ENCODE measurements at places on chromosomes 16 and 17.
A peak's percentile ranks its signal among the peaks of the same experiment; 100 is the strongest.

- peaks cover 5% of the 10 kb centered on the region for H3K4me1 ChIP-seq
- DNase-seq = peak; percentile 42
- H3K36me3 ChIP-seq = no peaks in the 10 kb centered on the region
- peak overlapping the region; percentile 37 for H3K27ac ChIP-seq
- H3K4me3 ChIP-seq = no peak overlapping the region
Observed at GRCh38 chr17:45228763-45229539, 7.3 kb downstream of the FMNL1 start.

DNA sequence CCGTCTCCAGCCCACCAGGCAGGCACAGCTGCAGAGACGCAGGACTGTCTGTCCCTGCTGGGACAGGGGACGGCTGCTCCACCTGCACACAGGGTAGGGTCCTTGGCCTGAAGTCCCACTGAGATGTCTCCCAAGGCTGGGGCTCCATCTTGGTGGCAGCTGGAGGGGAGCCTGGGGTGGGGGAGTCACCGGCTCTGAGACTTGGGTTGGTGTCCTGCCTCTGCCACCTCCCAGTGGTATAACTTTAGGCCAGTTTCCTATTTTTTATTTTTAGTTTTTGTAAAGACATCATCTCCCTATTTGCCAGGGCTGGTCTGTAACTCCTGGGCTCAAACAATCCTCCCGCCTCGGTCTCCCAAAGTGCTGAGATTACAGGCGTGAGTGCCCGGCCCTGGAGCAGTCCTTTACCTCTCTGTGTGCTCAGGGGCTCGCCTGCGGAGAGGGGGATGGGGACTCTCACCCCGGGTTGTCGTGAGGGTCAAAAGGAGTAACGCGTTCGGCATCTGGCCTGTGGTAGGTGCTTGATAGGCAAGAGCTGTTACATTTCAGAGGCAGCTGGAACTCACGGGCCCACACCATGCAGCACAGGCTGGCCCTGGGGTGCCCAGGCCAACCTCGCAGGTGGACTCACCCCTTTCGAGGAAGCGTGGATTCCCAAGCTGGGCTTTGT is 46.6 kb upstream of the DOC2B start:
- H3K4me1 ChIP-seq = no peaks in the 10 kb centered on the region
- H3K27ac ChIP-seq = no peak overlapping the region
- no peaks in the 10 kb centered on the region for H3K27me3 ChIP-seq
- no peaks in the 10 kb centered on the region for H3K36me3 ChIP-seq

DNA sequence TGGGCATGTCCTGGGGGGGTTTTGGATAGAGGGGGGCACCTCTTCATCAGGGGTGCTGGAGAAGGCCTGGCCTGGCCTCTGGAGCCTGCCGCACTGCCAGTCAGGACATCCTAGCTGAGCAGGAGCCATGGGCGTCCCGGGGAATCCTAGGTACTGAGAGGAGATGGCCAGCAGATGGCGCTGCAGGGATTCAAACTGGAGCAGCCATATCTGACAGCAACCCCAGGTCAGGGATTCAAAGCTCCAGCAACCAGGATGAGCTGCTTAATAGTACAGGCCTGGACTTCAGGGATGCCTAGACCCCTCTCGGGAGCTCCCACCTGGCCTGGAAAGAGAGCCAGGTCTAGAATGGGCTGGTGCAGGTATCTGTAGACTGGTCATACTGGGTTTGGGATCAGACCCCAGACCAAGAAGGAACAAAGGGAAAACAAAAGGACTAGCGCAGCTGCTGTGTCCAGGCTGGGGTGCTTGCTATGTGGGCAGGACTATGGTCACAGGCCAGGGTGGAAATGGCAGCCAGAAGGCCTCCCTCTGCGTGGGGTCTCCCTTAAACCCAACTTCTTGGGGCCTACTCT is 306.9 kb upstream of the RBFOX1 start:
- DNase-seq = peak; percentile 69
- no peaks in the 10 kb centered on the region for H3K36me3 ChIP-seq
- H3K4me3 ChIP-seq = no peak overlapping the region
- no peak overlapping the region for H3K27ac ChIP-seq

- no peaks in the 10 kb centered on the region for H3K27me3 ChIP-seq
- DNase-seq = no peak
- H3K4me1 ChIP-seq = no peaks in the 10 kb centered on the region
- H3K27ac ChIP-seq = no peak overlapping the region
- H3K4me3 ChIP-seq = no peak overlapping the region
Observed at GRCh38 chr16:79560318-79560717, 40.2 kb downstream of the MAF start.

- H3K27me3 ChIP-seq = no peaks in the 10 kb centered on the region
- H3K4me1 ChIP-seq = no peaks in the 10 kb centered on the region
- H3K27ac ChIP-seq = no peak overlapping the region
- H3K36me3 ChIP-seq = no peaks in the 10 kb centered on the region
- no peak overlapping the region for H3K4me3 ChIP-seq
Observed at GRCh38 chr17:73013301-73013700, 79.2 kb downstream of the SLC39A11 start.

DNA sequence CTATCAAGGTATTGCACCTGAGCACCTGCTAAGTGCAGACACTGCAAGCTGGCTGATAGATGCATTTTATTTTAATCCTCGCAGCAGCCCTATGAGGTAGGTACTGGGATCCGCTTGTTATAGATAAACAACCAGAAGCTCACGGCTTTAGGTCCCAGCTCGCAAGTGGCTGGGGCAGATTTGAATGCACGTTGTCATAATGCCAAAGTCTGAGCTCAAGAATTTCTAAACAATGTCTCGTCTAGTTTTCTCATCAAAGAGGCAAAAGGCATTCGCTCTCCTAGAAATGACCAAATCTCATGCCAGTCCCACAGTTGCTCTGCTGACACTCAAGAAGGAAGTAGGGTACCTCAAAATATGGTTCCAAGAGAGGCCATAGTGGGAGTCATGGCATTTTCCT is 20.5 kb downstream of the SOX9 start:
- DNase-seq = no peak
- H3K36me3 ChIP-seq = no peaks in the 10 kb centered on the region
- no peaks in the 10 kb centered on the region for H3K27me3 ChIP-seq
- no peak overlapping the region for H3K27ac ChIP-seq

DNA sequence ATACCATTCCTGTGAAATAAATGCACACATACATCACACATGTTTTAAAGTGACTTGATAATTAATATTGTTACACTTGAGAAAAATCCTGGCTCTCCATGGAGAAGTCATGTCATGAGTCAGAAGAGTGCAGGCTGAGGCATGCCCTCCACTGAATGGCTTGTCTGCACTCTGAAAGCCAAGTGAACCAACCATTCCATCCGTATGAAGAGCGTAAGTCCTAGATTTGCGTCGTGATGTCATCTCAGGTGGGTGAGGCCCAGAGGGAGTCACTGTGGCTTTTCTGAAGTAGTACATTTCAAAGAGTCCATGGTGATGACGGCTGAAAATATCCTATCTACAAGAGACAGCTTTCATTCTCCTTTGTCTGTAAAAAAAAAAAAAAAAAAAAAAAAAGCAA is 83.5 kb upstream of the IRX5 start:
- H3K36me3 ChIP-seq = no peaks in the 10 kb centered on the region
- no peak overlapping the region for H3K27ac ChIP-seq
- no peaks in the 10 kb centered on the region for H3K27me3 ChIP-seq
- no peak overlapping the region for H3K4me3 ChIP-seq

- no peak overlapping the region for H3K4me3 ChIP-seq
- H3K27ac ChIP-seq = no peak overlapping the region
- H3K4me1 ChIP-seq = no peaks in the 10 kb centered on the region
- no peaks in the 10 kb centered on the region for H3K36me3 ChIP-seq
- DNase-seq = no peak
Observed at GRCh38 chr16:85093705-85094104, 18.6 kb downstream of the CIBAR2 start.

- DNase-seq = no peak
- no peak overlapping the region for H3K4me3 ChIP-seq
- no peaks in the 10 kb centered on the region for H3K27me3 ChIP-seq
- no peak overlapping the region for H3K27ac ChIP-seq
- H3K4me1 ChIP-seq = no peaks in the 10 kb centered on the region
- H3K36me3 ChIP-seq = peaks cover 14% of the 10 kb centered on the region
Observed at GRCh38 chr16:2711370-2712062, 8.5 kb downstream of the PRSS27 start.

- H3K36me3 ChIP-seq = peaks cover 11% of the 10 kb centered on the region
- no peak overlapping the region for H3K4me3 ChIP-seq
- H3K27me3 ChIP-seq = no peaks in the 10 kb centered on the region
- no peak overlapping the region for H3K27ac ChIP-seq
Observed at GRCh38 chr17:38710985-38711384, 5.9 kb downstream of the MLLT6 start.

- H3K27me3 ChIP-seq = no peaks in the 10 kb centered on the region
- H3K27ac ChIP-seq = peak overlapping the region; percentile 89
- DNase-seq = no peak
- H3K36me3 ChIP-seq = peaks cover 18% of the 10 kb centered on the region
Observed at GRCh38 chr17:61926826-61927207, 965 bp downstream of the INTS2 start.

- H3K4me1 ChIP-seq = no peaks in the 10 kb centered on the region
- H3K4me3 ChIP-seq = peak overlapping the region; percentile 21
- no peak for DNase-seq
- H3K36me3 ChIP-seq = no peaks in the 10 kb centered on the region
Observed at GRCh38 chr17:44308865-44309264, 464 bp downstream of the RUNDC3A start.

GRCh38 chr17:63653050-63653449 is 30.8 kb downstream of the MAP3K3 start:
- H3K27me3 ChIP-seq = no peaks in the 10 kb centered on the region
- peaks cover 2% of the 10 kb centered on the region for H3K36me3 ChIP-seq
- DNase-seq = no peak
- no peaks in the 10 kb centered on the region for H3K4me1 ChIP-seq

DNA sequence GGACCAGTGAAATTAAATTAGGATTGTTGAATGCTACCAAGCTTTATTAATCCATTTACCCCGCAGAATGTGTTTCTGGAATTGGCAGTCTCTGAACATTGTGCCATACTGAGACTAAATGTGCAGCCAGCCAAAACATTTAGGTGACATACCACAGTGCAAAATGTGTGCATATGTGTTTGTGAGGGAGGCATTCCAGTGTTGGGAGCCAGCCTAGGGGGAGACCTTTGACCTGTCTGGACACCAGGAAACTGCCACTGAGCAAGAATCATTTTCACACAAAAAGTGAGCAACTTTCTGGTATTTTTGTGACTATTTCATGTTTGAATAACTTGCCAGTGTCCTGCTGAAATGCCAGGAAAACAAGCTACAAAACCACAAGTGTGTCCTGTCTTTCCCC is 64.7 kb upstream of the SLC12A3 start:
- H3K4me1 ChIP-seq = no peaks in the 10 kb centered on the region
- H3K4me3 ChIP-seq = no peak overlapping the region
- no peak overlapping the region for H3K27ac ChIP-seq
- no peaks in the 10 kb centered on the region for H3K27me3 ChIP-seq
- peaks cover under 1% of the 10 kb centered on the region for H3K36me3 ChIP-seq

DNA sequence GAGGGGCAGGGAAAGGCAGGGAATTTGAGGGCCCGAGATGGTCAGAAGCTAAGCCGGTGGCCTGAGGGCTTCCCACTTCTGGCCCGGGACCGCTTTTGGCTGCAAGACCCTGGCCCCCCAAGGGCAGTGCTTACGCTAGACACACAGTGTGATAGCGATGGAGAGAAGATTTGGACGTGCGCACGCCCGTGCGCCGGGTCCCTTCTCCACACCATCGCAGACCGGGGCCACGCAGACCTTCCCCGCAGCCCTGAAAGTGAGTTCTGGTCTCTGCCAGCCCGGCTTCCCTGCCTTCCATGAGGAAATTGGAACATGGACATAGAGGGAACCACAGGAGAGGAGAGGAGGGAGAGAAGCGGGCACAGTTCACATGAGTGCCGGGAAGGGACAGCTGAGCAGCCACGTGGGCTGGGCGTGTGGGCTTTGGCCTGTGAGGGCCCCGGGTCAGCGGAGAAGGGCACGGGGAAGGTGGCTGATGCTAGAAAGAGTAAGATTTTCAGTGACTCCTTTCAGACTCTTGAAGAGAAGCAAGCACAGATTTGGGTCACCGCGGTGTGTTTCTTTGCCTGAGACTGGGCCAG is 23.8 kb downstream of the ZFPM1 start:
- peaks cover 5% of the 10 kb centered on the region for H3K4me1 ChIP-seq
- H3K27me3 ChIP-seq = no peaks in the 10 kb centered on the region
- H3K27ac ChIP-seq = no peak overlapping the region
- no peak for DNase-seq
- no peak overlapping the region for H3K4me3 ChIP-seq

DNA sequence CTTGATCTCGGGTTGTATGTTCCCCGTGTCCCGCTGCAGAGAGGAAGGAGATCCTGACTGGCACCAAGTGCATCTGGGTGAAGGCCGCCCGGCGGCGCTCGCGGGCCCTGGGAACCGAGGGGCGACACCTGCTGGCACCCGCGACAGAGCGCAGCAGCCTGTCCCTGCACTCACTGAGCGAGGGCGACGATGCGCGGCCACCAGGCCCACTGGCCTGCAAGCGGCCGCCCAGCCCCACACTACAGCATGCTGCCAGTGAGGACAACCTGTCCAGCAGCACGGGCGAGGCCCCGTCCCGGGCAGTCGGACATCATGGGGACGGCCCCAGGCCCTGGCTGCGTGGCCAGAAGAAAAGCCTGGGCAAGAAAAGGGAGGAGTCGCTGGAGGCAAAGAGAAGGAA is 7.5 kb downstream of the BTBD17 start:
- H3K4me3 ChIP-seq = no peak overlapping the region
- no peak overlapping the region for H3K27ac ChIP-seq
- H3K4me1 ChIP-seq = no peaks in the 10 kb centered on the region
- H3K27me3 ChIP-seq = peaks cover 70% of the 10 kb centered on the region
- no peaks in the 10 kb centered on the region for H3K36me3 ChIP-seq
- DNase-seq = peak; percentile 73

DNA sequence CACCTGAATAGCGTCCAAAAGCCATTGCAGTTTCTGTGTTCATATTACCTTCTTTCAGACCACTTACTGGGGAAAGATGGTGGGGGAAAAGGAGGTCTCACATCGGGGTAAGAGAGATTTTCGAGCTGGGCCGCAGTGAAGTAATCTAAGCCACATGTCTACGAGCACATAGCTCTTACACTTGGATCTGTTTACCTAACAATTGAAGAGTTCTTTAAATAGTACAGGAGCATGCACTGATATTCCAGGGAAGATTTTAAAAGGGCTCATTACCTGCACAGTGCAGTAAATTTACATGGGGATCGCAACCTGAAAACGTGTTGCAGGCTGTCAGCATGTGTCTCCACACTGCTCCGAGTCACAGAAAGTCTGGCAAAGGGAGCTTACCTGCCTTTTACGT is 12.6 kb downstream of the MAF start:
- no peaks in the 10 kb centered on the region for H3K4me1 ChIP-seq
- DNase-seq = no peak
- H3K27ac ChIP-seq = no peak overlapping the region
- H3K4me3 ChIP-seq = no peak overlapping the region

- no peak overlapping the region for H3K4me3 ChIP-seq
- H3K27me3 ChIP-seq = no peaks in the 10 kb centered on the region
- no peaks in the 10 kb centered on the region for H3K36me3 ChIP-seq
- H3K4me1 ChIP-seq = no peaks in the 10 kb centered on the region
Observed at GRCh38 chr16:60142619-60143347, 1408.7 kb upstream of the GOT2 start.

GRCh38 chr17:56499799-56500388 is 93.6 kb upstream of the NOG start:
- no peaks in the 10 kb centered on the region for H3K36me3 ChIP-seq
- H3K4me1 ChIP-seq = no peaks in the 10 kb centered on the region
- DNase-seq = peak; percentile 57
- no peak overlapping the region for H3K27ac ChIP-seq
- H3K4me3 ChIP-seq = no peak overlapping the region
